Smooth muscle cell of the brain vasculature (primary cell): ENCODE measurements at places on chromosomes 12 and 14.

DNA sequence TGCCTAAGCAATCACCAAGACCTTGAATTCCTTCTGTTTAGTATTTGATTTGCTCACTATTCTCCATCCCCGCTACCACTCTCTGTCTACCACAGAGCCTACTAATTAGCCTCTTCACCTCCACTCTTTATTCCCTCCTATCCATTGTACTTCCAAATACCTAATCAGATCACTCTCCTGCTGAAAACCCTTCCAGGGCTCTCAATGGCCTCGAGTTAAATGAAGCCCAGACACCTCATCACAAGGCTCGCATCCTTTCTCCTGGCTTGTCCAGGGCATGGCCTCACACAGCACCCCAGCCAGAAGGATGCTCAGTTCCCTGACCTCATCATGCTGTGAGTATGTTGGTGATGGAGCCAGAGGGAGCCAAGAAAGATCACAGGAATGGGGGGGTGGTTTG, 71.4 kb upstream of the PRMT8 start:
- no peak for DNase-seq

- no peak for DNase-seq
Measured at GRCh38 chr14:76921088-76921399, 94.8 kb downstream of the LRRC74A start.

GRCh38 chr12:91618281-91618680, 435.7 kb upstream of the DCN start:
- no peak for DNase-seq

GRCh38 chr12:104641862-104642261, 185.1 kb downstream of the CHST11 start:
- DNase-seq, result no peak

DNA sequence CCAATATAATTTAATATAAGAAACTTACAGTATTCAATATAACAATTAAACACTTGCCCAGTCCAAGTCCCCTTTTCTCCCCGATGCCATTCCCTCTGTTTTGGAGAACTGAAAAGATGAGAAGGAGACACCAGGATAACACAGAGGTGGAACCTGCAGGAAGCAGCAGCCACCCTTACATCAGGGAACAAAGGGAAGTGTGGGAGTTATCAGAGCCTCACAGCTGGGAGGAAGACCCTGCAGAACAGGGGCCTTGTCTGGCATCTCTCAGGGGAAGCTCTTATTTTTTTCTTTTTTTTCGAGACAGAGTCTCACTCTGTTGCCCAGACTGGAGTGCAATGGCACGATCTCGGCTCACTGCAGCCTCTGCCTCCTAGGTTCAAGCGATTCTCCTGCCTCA, 52.6 kb downstream of the CALM1 start:
- no peak for DNase-seq
